ENCODE measurements at places on chromosomes 11 and 22.

DNA sequence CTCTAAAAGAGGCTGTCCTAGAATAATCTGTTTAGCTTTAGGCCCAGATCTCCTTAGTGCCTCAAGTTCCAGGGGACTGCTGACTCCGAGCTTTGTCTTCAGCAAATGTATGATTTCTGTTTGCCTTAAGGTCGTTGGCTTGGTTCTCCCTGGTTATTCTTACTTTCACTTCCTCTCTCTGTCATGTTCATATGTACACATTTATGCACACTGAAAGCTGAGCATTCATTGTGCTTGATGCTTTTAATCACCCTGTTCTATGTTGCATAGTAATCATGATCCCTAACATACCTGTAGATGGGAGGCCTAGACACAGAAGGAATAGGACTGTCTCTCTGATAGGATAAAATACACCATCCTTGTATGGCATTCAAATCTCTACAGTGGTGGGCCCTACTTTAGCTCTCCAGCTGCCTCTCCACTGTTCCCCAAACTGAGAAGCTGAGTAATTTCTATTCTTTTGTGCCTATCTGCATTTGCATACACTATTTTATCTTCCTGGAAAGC, 7.2 kb downstream of the PPFIBP2 start:
- no peak for DNase-seq
- peak overlapping the region; percentile 17 for H3K27ac ChIP-seq
- no peaks in the 10 kb centered on the region for H3K27me3 ChIP-seq
- no peaks in the 10 kb centered on the region for H3K36me3 ChIP-seq
- H3K4me1 ChIP-seq, result peaks cover 5% of the 10 kb centered on the region

GRCh38 chr11:86919557-86920210, 35.5 kb downstream of the FZD4 start:
- H3K4me1 ChIP-seq, result peaks cover 25% of the 10 kb centered on the region
- peak overlapping the region; percentile 72 for H3K27ac ChIP-seq
- no peaks in the 10 kb centered on the region for H3K36me3 ChIP-seq
- no peaks in the 10 kb centered on the region for H3K27me3 ChIP-seq

GRCh38 chr11:113151521-113151920, 162.9 kb upstream of the TTC12 start:
- no peak for DNase-seq
- no peak overlapping the region for H3K27ac ChIP-seq

GRCh38 chr11:93340223-93340622, 9.7 kb downstream of the DEUP1 start:
- H3K27ac ChIP-seq, result no peak overlapping the region
- no peak for DNase-seq
- H3K36me3 ChIP-seq, result no peaks in the 10 kb centered on the region
- H3K27me3 ChIP-seq, result no peaks in the 10 kb centered on the region
- H3K4me3 ChIP-seq, result no peak overlapping the region

DNA sequence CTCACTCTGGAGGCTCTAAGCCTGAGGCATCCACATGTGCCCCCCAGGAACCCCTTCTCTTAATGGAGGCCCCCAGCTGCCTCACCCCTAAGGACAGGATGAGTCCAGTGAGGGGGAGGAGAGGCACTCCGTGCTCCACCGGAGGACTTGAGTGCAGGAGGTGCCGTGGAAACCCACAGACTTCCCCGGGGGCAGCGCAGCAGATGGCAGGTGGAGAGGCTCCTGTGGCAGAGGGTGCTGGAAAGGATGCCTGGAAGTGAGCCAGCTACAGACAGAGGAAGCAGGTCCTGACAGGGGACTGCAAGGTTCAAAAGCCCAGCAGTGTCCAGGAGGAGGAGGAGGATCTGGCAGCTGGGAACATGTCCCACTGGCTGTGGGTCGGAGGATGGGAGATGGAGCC, 1384.0 kb downstream of the TBC1D22A start:
- no peaks in the 10 kb centered on the region for H3K4me1 ChIP-seq
- DNase-seq, result no peak
- H3K27ac ChIP-seq, result no peak overlapping the region
- no peaks in the 10 kb centered on the region for H3K27me3 ChIP-seq
- H3K4me3 ChIP-seq, result no peak overlapping the region

DNA sequence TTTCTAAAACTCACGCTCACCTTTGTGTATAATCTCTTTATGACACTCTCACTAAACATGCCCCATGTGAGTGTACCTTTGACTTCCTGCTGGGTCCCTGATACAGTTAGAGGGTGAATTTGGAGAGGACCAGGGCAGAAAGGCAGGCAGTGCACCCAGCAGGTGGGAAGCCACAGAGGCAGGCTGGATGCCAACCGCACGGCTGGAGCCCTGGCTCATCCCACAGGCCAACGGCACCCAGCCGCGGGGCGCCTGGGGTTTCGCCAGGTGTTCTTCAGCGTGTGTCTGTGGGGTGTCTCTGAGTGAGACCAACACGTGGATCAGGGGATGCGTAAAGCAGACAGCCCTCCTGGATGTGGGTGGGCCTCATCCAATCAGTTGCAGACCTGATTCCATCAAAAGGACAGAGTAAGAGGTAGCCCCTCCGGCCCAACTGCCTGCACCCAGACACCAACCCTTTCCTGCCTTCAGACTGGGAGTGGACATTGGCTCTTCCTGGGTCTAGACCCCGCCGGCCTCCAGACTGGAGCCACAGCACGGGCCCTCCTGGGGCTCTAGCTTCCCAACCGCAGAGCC, 51.6 kb downstream of the DHCR7 start:
- H3K27ac ChIP-seq, result no peak overlapping the region
- H3K27me3 ChIP-seq, result no peaks in the 10 kb centered on the region
- H3K4me1 ChIP-seq, result no peaks in the 10 kb centered on the region
- no peak for DNase-seq
- no peaks in the 10 kb centered on the region for H3K36me3 ChIP-seq

DNA sequence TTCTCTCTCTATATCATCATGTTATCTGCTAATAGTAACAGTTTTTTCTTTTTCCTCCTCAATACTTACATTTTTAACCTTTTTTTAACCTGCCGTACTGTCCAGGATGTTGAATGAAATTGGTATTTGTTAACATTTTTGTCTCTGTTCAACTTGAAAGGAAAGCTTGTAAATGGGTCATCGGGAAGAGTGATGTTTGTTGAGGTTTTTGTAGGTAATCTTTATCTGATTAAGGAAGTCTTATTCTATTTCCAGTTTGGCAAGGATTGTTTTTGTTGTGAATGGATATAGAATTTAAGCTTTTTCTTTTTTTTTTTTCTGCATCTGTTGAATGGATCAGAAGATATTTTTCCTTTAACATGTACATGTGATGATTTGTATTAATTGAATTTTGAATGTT, 8.1 kb upstream of the NNMT start:
- H3K36me3 ChIP-seq, result no peaks in the 10 kb centered on the region
- H3K4me1 ChIP-seq, result no peaks in the 10 kb centered on the region
- no peak for DNase-seq
- no peaks in the 10 kb centered on the region for H3K27me3 ChIP-seq
- no peak overlapping the region for H3K4me3 ChIP-seq

DNA sequence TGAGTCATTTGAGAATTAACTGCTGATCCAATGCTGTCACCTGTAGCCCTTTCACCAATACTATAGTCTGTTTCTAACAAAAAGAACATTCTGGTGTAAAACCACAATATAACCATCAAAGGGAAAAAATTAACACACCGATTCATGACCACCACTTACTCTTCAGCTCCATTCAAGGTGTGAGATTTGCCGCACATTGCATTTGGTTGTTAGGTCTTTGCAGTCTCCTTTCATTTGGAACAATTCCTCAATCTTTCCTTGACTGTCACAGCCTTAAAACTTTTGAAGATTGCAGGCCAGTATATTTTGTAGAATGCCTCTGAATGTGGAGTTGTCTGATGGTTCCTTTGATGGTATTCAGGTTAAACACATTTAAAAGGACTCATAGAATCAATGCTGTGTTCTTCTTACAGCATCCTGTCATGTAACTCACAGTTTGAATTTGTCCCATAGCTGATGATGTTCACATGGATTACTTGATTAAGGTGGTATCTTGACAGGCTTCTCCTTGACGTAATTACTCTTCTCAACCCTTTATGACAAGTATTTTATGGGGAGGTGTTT, 63.6 kb downstream of the TNRC6B start:
- peaks cover 1% of the 10 kb centered on the region for H3K36me3 ChIP-seq
- H3K4me3 ChIP-seq, result no peak overlapping the region
- H3K27me3 ChIP-seq, result no peaks in the 10 kb centered on the region
- no peak overlapping the region for H3K27ac ChIP-seq
- DNase-seq, result no peak

GRCh38 chr11:44813401-44813800, 86.6 kb downstream of the TSPAN18 start:
- no peaks in the 10 kb centered on the region for H3K36me3 ChIP-seq
- H3K27me3 ChIP-seq, result no peaks in the 10 kb centered on the region
- H3K4me3 ChIP-seq, result no peak overlapping the region
- peak overlapping the region; percentile 70 for H3K27ac ChIP-seq

- peaks cover 17% of the 10 kb centered on the region for H3K4me1 ChIP-seq
- H3K27me3 ChIP-seq, result peaks cover 7% of the 10 kb centered on the region
- DNase-seq, result no peak
- no peak overlapping the region for H3K27ac ChIP-seq
- H3K36me3 ChIP-seq, result no peaks in the 10 kb centered on the region
Observed at GRCh38 chr11:62918531-62918930, 2.6 kb downstream of the CHRM1 start.

- H3K36me3 ChIP-seq, result no peaks in the 10 kb centered on the region
- no peaks in the 10 kb centered on the region for H3K27me3 ChIP-seq
- no peak overlapping the region for H3K27ac ChIP-seq
- no peak for DNase-seq
- no peak overlapping the region for H3K4me3 ChIP-seq
- no peaks in the 10 kb centered on the region for H3K4me1 ChIP-seq
Observed at GRCh38 chr11:83092488-83093384, 21.0 kb upstream of the RAB30 start.

DNA sequence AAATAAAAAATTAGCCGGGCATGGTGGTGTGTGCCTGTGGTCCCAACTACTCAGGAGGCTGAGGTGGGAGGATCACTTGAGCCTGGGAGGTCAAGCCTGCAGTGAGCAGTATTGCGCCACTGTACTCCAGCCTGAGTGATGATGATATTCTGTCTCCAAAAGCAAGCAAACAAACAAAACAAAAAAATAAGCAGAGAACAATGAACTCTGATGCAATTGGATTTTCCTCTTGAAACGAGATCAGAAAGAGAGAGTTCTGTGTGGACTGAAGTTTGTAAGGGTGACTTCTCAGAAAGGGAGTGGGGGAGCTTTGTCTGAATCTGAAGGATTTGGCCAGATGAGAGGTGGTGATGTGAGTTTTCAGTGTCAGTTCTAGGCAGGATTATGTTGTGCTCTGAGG, 6.0 kb upstream of the TMEM123 start:
- no peaks in the 10 kb centered on the region for H3K27me3 ChIP-seq
- H3K4me3 ChIP-seq, result no peak overlapping the region
- H3K4me1 ChIP-seq, result no peaks in the 10 kb centered on the region
- no peak overlapping the region for H3K27ac ChIP-seq
- no peaks in the 10 kb centered on the region for H3K36me3 ChIP-seq

DNA sequence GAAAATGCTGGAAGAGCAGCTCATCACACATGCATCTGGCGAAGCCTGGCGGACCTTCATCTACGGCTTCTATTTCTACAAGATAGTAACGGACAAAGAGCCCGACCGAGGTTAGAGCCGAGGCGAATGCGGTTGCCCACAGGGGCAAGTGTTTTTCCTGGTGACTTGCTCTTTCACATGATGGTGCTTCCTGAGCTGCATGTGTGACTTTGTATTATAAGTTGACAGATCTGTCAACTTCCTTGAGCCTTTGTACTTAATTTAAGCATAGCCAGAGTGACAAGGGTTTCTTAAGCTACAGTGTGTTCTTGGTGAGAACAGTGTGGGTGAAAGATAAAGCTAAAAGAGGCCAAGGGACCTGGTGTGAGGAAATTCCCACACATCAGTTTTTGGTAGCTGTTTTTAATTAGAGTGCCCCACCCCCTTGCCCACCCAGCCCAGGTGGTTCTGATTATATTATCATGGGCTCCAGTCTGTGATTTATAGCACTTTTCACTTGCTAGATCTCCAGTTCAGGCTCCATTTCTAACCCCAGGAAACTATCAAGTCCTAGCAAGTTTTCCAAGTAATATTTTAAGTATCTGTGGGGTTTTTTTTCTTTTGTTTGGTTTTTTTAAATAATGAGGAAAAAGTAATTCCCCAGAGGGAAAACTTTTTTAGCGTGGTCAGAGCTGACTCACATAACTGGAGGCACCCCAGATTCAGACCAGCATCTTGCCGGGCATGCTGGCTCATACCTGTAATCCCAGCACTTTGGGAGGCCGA, 68.0 kb upstream of the YWHAH start:
- H3K4me3 ChIP-seq, result no peak overlapping the region
- peaks cover 24% of the 10 kb centered on the region for H3K36me3 ChIP-seq

GRCh38 chr11:46902694-46903093, 15.7 kb downstream of the LRP4 start:
- no peak overlapping the region for H3K4me3 ChIP-seq
- no peaks in the 10 kb centered on the region for H3K27me3 ChIP-seq
- H3K4me1 ChIP-seq, result no peaks in the 10 kb centered on the region
- no peak for DNase-seq

DNA sequence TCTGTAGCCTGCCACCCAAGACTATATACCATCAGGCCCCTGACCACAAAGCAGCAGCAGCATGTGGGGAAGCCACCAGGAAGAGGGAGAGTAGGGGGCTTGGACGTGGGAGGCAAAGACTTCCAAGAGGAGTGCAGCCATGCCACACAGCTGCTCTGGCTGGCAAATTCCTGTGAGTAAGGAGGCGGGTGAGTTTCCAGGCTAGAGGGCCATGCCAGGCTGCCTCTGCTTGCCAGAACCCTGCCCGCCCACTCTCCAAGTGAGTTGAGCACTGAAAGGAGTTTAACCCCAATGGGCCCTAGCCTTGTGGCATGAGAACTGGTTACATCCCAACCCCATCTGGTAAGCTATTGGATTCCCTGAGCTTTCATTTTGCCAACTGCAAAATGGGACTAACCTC, 4.7 kb upstream of the DGAT2 start:
- H3K27ac ChIP-seq, result no peak overlapping the region
- H3K36me3 ChIP-seq, result no peaks in the 10 kb centered on the region
- DNase-seq, result no peak
- H3K4me3 ChIP-seq, result no peak overlapping the region
- H3K4me1 ChIP-seq, result no peaks in the 10 kb centered on the region

- H3K36me3 ChIP-seq, result no peaks in the 10 kb centered on the region
- DNase-seq, result no peak
Observed at GRCh38 chr11:43119275-43119970, 192.4 kb upstream of the API5 start.

GRCh38 chr11:57458060-57458409, 2.3 kb upstream of the RTN4RL2 start:
- peaks cover 12% of the 10 kb centered on the region for H3K27me3 ChIP-seq
- H3K36me3 ChIP-seq, result no peaks in the 10 kb centered on the region
- H3K27ac ChIP-seq, result no peak overlapping the region

GRCh38 chr11:132184079-132184478, 813.7 kb downstream of the NTM start:
- DNase-seq, result no peak
- H3K36me3 ChIP-seq, result no peaks in the 10 kb centered on the region
- no peaks in the 10 kb centered on the region for H3K27me3 ChIP-seq
- no peaks in the 10 kb centered on the region for H3K4me1 ChIP-seq
- H3K4me3 ChIP-seq, result no peak overlapping the region
- no peak overlapping the region for H3K27ac ChIP-seq

DNA sequence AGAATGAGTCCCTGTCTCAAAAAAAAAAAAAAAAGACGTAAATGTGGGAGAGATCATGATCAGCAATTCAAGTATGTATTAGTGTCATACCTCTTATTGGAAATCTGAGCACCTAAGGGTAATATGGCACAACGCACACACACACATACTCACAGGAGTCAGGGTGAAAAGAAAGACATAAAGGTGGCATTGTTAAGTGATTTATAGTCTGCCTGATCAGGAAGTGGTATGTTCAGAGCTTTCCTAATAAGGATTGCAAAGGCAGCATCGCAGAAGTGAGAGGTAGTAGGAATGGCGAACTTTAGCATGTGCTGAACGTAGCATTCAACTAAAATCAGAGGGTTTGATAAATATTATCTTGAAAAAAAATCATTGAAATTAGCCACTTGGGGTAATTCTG, 854.3 kb downstream of the METTL15 start:
- DNase-seq, result no peak
- H3K4me1 ChIP-seq, result no peaks in the 10 kb centered on the region
- H3K27ac ChIP-seq, result no peak overlapping the region
- no peaks in the 10 kb centered on the region for H3K36me3 ChIP-seq

Data from right atrium auricular region (tissue), 2 donors.